ENCODE measurements at places on chromosomes 11 and 22.

DNA sequence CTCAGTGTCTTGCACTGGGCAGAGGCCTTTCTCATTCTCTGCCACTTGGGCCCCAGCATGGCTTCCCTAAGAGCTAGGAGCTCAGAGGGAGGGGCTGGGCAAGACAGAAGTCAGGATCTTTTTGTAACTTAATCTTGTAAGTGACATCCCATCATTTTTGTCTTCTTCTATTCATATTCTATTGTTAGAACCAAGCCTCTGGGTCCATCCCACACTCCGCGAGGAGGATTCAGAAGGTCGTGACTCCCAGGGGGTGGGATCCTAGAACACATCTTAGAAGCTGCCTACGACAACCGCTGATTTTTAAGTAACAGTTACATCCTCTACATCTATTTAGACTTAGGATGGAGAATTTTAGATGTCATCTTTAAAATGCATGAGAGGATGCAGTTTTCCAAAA, 1.5 kb upstream of the IL17RA start:
- no peak for DNase-seq

DNA sequence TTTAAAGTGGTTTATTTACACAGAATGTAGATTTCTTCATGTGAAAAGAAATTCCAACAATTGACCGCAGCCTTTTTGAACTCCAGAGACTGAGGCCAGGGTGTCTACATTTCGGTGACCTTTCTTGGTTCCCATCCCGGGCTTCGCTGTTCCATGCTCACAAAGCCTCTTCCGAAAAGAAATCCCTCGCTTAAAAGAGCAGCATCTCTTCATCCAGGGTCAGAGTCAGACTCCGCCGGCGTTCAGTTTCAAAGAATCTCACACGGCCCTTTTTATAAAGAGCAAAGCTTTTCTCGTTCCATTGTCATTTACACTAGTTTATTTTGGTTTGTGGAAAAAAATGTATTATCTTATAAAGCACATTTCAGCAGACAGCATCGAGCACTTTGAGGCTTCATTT, 530.6 kb upstream of the B3GAT1 start:
- no peak for DNase-seq

DNA sequence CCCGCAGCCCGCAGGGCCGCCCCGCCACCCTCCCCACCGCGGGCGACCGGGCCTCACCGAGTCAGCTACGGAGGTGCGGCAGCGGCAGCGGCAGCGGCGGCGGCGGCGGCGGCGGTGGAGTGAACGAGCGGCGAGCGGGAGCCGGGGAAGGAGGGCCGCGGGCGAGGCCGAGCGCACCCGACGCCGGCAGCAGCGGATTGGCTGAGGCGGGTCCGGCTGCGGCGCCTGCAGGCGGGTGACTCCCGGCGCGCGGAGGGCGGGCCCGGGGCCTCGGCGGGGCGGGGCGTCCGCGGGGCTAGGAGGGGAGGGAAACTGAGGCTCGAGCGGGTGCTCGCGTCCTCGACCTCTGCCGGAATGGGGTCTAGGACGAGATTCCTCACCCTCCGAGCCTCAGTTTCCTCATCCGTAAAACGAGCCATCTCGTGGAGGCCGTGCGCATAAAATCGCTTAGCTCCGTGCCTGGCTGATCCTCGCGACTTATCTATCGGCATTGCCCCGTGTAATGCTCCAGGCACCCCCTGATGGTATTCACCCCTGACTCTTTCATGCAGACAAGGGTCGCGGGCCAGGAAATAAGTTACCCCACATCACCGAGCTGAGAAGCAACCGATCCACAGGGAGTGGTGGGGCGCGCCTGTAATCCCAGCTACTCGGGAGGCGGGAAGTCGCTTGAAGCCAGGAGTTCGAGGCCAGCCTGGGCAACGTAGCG, at the start of gene CPT1A:
Gene CPT1A, minus strand, starts transcription at position 199 of the 709 bp plus-strand sequence. CDS start 26,442 bp downstream, outside the sequence.
- DNase-seq, result peak; percentile 38

- DNase-seq, result no peak
These were observed 670 bp downstream of the MAPK8IP1 start for GRCh38 chr11:45885921-45886721.

GRCh38 chr11:120144501-120144900, 6.6 kb upstream of the TRIM29 start:
- DNase-seq, result no peak
